ENCODE measurements at places on chromosomes 2 and 18.

GRCh38 chr18:46424898-46425297 lies 232.1 kb downstream of the LOXHD1 start:
- DNase-seq: no peak

- DNase-seq: no peak
Observed at GRCh38 chr2:98509542-98510321, 65.1 kb downstream of the INPP4A start.

GRCh38 chr18:64678048-64678447 lies 529.2 kb upstream of the LINC00305 start:
- no peak for DNase-seq

DNA sequence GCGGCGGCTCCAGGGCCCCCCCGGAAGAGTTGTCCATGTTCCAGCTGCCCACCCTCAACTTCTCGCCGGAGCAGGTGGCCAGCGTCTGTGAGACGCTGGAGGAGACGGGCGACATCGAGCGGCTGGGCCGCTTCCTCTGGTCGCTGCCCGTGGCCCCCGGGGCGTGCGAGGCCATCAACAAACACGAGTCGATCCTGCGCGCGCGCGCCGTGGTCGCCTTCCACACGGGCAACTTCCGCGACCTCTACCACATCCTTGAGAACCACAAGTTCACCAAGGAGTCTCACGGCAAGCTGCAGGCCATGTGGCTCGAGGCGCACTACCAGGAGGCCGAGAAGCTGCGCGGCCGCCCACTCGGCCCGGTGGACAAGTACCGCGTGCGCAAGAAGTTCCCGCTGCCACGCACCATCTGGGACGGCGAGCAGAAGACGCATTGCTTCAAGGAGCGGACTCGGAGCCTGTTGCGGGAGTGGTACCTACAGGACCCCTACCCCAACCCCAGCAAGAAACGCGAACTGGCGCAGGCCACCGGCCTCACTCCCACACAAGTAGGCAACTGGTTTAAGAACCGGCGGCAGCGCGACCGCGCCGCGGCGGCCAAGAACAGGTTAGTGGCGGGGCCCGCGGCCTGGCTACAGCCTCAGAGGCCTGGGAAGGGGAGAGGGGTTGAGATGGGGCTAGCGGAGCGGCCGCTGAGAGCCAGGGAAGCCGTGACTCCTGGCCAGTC lies 965 bp downstream of the SIX3 start:
- no peak for DNase-seq

DNA sequence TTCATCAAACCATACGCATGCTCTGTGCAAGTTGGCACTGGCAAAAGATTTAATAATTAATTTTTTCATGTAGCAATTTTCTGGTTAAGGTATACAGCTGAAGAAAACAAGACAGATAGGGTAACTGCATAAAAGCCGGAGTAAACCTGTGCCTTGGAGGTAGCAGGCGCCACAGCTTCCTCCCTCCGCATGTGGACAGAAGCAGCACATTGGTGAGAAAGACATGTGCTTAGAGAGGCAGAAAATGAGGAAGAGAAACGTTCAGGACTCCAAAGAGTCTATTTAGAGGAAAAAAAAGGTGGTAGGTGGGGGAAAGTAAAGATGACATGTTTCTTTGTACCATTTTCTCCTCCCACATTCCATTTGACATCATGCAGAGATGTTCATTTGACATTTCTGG lies 9.3 kb downstream of the ST6GAL2 start:
- no peak for DNase-seq

- DNase-seq: peak; percentile 6
Observed at GRCh38 chr2:229715895-229716507, 1.6 kb upstream of the DNER start.

GRCh38 chr2:11373096-11373495 lies 28.7 kb upstream of the ROCK2 start:
- DNase-seq: no peak

- no peak for DNase-seq
Observed at GRCh38 chr18:75809151-75809925, 381.8 kb upstream of the SMIM21 start.

Data from stimulated activated CD4-positive, alpha-beta T cell treated with anti-CD3 and anti-CD28 coated beads, Interleukin-4, amount 100 ng/mL, for 4 hours (primary cell).